Skin of body (tissue), 3 donors: ENCODE measurements at places on chromosomes 3 and 15. TPM values are rescaled to one million over a fixed set of nuclear protein-coding genes. Genes with fewer than 3 reads are reported as not detected.

Gene CLDN18
- not detected for total RNA-seq

DNA sequence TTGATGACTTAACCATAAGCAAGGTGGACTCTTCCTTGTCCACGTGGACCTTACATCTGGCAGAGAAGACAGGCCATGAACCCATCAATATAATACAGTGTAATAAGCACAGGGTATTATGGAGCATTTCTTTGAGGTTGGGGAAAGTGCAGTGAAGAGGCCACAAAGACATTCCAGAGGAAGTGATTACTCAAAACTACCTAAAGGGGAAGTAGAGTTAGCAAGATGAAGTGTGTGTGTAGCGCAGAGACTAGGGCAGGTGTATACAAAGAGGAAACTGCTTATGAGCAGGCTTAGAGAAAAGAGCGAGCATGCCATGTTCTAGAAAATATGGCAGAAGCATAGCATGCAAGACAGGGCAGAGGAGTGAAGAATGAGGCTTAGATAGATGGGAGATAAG lies 17.9 kb downstream of the CP start:
- no peak for DNase-seq

DNA sequence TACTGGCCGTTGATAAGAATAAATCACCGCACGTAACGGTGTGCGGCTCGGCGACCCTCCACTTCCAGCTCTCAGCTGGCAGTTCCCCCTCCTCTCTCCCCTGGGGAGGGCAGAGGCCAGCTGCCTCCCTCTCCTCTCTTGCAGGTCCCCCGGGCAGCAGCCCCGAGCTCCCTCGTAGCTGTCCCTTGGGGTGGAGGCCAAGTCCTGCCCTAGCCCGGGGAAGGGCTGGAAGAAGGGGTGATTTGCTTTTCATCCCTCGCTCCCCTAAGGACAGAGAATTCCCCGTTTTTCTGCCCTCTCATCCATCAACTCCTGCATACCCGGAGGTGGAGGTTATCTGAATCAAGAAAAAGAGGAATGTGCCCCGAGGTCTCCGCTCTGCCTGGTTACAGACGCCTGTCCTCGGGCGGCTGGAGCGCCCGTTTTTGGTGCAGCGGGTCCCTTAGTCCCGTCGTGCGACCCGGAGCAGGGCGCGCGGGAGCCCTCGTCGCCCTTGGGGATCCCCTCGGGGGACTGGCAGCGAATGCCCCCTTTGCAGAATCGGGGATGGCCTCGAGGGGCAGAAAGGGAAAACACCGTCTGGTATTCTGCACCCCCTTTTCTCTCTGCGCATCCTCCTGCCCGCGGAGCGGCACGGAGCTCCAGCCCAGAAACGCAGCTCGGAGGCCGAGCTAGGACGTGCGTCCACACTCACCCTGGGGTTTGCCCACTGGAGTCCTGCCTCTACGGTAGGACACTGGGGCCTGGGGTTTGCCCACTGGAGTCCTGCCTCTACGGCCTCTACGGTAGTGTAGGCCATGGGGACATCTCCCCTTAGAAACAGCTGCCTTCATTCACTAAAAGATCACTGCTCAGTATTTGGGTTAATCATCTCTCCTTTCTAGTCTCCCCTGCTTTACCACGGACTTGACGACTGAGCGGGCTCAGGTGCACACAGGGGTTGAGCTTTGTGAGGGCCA lies 2.2 kb downstream of the PTPRG start:
- DNase-seq, result no peak

Gene MME
- 55.5 TPM for total RNA-seq

DNA sequence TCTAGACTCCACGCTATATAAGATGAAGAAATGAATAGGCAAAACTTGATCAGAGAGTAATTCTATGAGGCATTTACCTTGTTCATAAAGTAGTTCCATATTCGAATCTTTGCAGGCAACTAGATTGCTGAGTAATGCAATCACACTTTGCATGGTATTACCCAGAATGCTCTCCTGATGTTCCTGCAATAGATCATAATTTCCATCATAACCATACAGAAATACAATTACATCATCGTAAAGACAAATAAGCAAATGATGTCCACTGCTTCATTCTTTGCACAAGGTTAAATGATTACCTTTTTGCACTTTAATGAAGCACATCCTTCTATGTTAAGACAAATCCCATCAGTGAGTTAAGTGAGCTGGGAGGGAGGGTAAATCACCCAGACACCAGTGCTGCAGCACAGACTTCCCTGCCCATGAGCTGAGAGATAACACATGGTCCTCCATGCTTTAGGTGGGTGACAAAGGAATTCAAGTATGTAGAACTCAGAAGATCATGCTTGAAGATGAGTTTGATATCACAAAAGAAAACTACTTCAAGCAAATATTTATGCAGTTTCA lies 366.7 kb downstream of the CTNNB1 start:
- DNase-seq, result no peak

- no peak for DNase-seq
Observed at GRCh38 chr3:95028688-95029087, 965.8 kb downstream of the NSUN3 start.

- peak; percentile 88 for DNase-seq
Observed at GRCh38 chr15:75647370-75648155, at the start of gene SNX33. SNX33 (plus strand) TSS chr15:75647912; CDS start chr15:75649103, 1,191 bp downstream.

DNA sequence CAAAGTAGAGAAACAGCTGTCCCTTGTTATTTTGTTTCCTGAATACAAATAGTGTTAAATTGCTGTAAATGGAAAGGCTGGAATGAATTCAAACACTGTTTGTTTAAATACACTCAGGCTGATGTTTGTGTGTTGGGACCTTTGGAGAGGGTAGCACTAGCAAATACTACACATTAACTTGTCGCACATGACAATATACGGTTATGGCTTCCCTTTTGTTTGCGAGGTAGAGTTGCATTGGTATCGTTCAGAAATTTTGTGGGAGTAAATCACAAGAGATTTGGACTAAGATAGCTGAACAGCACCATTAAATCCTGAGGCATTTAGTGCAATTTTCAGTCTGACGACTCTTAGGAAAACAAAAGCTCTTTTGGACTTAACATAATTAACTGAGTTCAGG lies 213.0 kb upstream of the ROBO2 start:
- peak; percentile 6 for DNase-seq

DNA sequence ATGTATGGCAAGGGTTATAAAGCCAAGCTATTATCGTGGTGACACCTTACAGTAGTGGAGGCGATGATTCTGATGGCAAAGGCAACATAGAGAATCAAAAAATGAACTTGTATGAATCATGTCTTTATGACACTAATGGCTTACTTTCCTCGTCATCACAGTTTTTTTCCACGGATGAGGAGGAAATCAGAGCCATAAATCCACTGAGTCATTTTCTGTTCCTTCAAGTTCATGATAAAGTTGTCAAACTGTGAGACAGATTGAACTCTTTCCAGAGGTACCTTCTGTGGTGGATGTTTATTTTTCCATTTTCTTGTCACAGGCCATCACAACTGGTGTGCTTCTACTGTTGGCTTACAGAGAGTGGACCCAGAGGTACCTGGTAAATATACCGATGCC lies 8.5 kb downstream of the TMEM212 start:
- no peak for DNase-seq

DNA sequence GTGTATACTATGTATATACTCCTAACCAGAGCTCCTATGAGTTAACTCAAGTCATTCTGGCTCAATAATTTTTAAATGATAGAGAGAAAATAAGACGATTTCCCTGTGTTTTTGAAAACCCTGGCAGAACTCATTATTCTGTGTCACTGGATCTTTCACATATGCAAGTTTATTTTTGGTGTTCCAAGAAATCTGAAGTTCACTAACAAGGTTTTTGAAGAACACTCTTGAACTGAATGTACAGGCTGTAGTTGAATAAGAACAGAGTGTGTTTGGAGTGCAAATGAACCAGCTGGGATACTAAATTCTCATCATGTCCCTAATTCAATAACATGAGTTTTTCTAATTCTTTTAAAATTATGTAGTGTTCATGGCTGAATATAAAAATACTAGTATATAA lies 466.9 kb upstream of the SUCLG2 start:
- DNase-seq, result no peak

Gene GPR149
- not detected for total RNA-seq

Gene KBTBD12
- 3.1 TPM for total RNA-seq

Gene CCDC191
- 3.9 TPM for total RNA-seq
